ENCODE measurements at places on chromosomes 5 and 9.

DNA sequence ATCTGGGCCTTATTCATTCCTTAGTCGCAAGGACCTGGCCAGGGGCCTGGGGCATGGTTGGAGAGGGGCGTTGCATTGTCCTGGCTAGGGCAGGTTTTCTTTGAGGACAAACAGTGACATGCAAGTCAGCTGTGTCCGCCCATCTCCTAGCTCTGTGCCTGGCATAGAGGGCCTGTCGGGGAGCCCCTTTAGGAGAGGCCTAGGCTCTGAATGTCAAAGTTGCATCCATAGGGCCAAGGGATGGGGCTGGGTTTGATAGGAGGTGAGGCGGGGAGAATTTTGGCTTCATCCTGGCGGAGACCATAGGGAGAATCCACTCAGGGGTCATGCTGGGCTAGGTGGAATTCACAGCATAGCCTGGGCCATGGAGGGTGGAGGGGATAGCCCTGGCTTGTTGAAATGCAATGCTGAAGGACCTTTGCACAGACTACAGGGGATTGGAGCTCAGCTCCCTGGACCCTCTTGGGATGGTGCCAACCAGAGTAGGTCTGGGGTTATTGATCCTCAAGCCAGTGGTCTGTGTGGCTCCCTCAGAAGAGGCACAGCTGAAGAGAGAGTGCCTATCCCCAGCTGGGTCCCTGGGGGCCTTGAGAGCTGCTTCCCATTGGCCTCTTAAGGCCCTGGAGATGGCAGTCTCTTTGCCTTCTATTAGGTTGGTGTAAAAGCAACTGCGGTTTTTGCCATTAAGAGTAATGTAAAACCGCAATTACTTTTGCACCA lies 104.0 kb downstream of the RGS3 start:
- no peak for DNase-seq

DNA sequence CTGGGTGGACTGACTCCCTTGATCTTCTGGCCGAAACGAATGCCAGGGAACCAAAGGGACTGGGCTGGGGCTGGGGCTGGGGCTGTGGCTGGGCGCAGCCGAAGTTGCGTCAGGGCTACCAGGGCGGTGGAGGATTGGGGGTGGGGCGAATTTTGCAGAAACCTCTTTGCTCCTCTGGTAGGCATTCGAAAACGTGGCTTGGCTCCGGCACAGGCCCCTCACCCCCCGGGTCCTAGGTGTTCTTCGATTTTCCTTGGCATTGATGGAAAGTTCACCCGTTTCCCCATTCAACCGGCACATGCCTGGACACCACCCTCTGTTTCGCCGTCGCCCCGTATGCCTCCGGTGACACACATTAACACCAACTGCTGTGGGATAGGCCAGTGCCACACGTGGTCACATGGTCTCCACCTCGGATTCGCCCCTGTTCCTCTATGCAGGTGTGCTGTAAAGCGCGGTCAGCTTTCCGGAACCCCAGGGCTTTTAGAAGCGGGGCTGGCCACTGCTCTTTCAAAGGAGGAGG lies 477.1 kb downstream of the SPATA31A7 start:
- DNase-seq, result no peak

DNA sequence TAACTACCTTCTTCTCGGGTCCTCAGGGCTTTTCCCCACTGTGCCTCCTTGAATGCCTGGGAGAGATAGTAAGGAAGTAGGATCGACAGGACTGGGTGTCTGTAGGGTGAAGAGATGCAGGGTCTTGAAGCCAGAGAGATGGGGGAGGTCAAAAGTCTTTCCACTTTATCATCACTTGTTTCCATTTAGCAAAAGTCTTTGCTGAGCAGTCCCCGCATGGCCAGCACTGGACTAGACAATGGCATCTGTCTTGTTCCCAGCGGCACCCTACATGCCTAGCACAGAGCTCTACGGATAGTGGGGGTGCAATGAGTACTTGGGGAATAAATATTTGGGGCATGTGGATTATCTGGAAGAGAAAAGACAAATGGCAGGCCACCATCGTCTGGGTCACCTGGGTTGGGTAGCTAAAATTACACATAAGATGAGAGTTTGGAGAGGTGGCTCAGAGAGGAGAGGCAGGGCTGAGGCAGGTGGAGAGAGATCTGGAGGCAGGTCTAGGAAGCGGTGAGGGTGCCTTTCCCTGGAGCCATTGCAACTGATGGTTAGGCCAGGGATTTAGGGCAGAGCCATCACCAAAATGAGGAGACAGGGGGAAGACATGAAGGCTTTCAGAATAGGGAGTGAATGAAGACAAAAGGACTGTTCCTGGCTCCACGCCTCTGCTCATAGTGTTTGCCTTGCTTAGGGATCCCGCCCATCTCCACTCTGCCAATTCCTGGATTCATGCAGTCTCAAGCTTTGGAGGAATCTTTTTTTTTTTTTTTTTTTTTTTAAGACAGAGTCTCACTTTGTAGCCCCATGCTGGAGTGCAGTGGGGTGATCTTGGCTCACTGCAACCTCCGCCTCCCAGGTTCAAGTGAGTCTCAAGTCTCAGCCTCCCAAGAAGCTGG lies 250.8 kb upstream of the KLF4 start:
- no peak for DNase-seq

GRCh38 chr5:43661102-43661501 lies 58.1 kb downstream of the NNT start:
- peak; percentile 55 for DNase-seq

DNA sequence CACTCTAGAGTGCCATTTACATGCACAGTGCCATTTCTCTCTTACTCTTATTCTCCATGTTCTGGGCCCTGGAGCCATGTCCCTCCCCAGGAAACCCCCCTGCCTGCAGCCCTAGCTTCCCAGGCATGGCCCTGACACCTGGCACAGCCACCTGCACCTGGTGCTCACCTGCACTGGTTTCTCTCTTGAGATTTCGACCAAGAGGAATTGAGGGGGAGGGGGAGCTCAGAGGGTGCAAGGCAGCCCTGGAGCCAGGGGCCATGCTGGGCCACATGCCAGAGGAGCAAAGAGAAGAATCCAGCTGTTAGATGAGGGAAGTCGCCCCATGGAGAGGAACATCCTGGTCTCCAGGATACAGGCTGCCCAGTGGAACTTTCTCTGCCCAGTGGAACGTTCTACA lies 65.0 kb upstream of the RAPGEF1 start:
- no peak for DNase-seq

Measured in NAMALWA (cell line).